ENCODE measurements at places on chromosomes 6 and 20.

GRCh38 chr20:51423290-51423667 is 119.2 kb downstream of the NFATC2 start:
- DNase-seq = no peak

DNA sequence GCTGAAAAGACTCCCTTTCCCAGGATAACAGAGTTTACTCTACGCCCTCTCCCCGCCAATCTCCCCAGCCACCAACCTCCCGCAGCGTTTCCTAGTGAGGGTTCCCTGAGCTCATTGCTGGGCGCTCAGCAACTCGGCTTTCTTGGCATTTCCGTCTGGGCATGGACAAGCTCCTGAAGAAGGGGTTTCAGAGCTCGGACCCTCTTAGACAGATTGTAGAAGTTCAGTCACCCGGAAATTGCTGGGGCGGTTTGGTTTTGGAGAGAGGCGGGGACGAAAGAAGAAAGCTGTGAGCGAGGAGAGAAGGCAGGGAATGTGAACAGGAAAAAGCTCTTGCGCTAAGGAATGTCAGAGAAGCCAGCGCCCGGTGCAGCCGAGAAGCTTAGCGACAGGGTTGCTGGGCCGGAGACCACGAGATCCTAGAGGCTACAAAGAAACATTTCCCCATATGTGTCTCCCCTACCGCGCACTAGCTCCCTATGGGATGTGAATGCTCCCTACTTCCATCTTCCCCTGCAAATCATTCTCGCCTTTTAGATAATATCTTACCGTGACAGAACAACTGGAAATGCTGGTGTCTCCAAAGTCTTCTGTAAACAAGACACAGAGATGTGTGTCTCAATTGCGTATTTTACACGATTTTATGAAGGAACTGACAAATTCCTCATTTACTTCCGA is 15.8 kb downstream of the POM121L2 start:
- no peak for DNase-seq

DNA sequence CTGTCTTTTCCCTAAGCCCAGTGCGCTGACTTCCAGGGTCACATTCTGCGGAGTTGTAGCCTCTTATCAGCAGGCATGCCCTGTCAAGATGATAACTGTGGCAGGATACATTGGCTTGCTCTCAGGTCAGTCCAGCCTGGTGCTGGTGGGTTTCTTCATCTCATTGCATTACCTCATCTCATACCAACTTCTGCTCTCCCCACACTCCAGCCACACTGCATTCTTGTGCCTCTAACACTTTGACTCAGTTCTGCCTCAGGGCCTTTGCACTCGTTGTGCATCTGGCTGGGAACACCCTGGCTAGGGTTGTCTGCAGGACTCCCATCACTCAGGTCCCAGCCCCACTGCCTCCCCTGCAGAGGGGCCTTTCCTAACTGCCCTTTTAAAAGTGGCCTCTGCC is 110.3 kb upstream of the BACH2 start:
- DNase-seq = no peak

GRCh38 chr6:16653226-16653625 is 108.0 kb downstream of the ATXN1 start:
- no peak for DNase-seq

- DNase-seq = peak; percentile 48
Measured at GRCh38 chr20:62980970-62981369, 25.8 kb downstream of the BHLHE23 start.

DNA sequence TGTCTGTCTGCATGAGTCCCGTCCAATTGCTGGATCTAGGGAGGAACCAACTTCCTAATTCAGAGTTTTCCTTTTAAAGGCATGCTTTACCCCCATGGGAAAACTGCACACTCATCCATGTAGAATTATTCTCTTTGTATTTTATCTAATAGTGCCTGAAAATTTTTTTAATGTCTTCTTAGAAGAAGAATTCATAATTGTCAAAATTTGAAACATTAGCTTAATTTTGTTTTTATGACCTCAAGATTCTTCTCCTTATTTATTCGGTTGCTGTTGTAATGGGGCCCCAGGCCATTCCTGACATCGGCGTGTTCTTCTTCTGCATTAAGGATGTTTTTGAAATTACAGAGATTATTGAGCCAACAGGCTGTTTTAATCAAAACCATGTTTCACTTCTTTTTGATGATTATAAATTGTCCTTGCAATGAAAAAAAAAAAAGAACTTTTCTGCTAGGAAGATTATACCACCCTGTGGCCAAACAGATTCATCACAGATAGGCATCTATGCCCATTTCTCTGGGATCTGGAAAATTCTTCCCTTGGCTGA is 100.3 kb downstream of the ZNF217 start:
- DNase-seq = no peak

DNA sequence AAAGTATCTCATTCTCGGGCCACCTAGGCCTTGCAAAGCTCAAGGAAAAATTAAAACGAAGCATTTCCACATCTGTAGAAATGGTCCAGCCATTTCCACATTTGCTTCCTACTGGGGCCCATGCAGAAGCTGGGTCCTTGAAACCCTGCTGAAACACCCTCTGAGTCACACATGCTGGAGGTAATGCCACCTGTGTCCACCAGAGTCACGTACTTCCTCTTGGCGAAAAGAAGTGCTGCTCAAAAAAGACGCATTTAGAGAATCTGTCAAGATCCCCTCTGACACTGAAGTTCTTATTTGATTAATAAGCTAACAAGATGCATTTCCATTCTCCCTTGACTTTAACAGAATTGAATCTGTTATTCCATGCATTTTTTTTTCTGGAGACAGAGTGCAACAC is 423.2 kb downstream of the PREX1 start:
- no peak for DNase-seq

GRCh38 chr6:116518621-116519368 is 7.4 kb downstream of the CALHM5 start:
- no peak for DNase-seq

- no peak for DNase-seq
Measured at GRCh38 chr6:15378866-15379265, 133.0 kb downstream of the JARID2 start.

DNA sequence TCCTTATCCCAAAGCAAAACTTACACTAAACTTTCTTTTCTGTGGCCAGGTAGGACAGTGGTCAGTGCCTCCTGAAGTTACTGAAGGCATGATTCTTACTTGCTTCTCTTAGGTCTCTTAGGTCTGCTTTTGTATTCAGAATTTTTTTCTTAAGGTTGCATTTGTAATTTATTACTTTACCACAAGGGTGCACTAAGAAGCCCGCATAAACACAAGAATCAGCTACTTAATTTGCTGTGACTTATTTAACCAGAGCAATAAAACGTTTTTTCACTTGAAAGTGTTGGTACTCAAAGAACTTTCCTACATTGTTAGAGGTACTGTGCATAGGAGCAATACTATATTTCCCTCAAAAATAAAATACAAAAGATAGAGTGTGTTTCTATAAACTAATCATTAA is 75.4 kb upstream of the LAMA2 start:
- DNase-seq = peak; percentile 2

GRCh38 chr6:39790772-39791171 is 1.4 kb upstream of the DAAM2 start:
- no peak for DNase-seq

DNA sequence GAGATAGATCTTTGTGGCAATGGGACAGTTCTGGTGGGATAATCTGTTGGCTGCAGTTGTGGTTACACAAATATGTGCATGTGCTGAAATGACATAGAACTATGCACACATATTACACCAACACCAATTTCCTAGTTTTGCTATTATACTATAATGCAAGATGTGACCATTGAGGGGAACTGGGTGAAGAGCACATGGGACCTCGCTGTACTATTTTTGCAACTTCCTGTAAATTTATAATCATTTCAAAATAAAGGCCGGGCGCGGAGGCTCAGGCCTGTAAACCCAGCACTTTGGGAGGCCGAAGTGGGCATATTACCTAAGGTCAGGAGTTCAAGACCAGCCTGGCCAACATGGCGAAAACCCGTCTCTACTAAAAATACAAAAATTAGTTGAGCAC is 8.7 kb downstream of the ARMC12 start:
- no peak for DNase-seq

DNA sequence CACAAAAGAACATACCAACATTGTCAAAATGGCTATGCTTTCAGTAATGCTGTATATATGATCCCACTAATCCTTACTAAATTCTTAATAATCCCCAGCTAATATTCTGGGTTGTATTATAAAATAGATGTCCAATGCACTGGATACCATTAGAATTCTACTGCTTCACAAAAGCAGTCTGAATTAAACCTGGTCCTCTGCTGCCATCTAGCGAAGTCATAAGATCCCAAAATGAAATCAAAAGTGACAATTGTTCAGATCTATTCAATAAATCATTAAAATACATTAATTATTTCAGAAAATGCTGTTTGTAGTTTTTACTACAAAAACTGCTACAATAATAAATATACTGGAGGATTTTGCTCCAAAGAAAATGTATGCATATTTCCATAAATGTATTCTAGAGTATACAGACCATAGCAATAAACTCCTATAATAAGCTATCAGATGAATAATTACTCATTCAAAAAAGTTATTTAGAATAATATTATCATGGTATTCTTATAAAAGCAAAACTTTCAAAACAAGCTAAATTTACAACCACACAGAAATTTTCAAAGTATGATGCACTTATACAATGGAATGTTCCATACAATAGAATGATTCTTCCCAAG is 92.6 kb downstream of the RNGTT start:
- DNase-seq = peak; percentile 70

DNA sequence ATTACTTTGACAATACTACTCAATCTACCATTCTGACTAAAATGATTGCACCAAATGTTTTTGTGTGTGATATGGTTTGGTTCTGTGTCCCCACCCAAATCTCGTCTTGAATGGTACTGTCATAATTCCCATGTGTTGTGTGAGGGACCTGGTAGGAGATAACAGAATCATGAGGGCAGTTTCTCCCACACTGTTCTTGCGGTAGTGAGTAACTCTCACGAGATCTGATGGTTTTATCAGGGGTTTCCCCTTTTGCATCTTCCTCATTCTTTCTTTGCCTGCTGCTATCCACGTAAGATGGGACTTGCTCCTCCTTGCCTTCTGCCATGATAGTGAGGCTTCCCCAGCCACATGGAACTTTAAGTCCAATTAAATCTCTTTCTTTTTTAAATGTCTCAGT is 20.8 kb downstream of the SYCP2 start:
- DNase-seq = no peak

DNA sequence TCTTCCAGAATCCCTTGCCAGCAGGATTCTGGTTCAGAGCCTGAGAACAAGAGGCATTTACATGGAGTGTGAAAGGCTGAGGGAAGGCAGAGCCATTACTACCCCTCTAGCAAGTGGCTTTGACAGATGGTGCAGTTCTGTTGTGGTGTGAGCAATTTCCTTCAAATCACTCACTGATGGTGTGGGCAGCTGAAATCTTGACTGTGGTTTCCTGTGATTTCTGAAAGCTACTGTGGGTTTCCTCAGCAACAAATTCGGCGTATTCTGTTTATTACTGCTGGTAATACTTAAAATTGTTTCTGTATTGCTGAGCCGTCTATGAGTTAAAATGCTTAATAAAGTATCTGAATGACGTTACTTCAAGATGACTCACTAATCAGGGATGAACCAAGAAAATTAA is 181.5 kb upstream of the TCF21 start:
- DNase-seq = peak; percentile 15

- DNase-seq = peak; percentile 1
Measured at GRCh38 chr6:66897576-66897975, 1190.5 kb upstream of the EYS start.

DNA sequence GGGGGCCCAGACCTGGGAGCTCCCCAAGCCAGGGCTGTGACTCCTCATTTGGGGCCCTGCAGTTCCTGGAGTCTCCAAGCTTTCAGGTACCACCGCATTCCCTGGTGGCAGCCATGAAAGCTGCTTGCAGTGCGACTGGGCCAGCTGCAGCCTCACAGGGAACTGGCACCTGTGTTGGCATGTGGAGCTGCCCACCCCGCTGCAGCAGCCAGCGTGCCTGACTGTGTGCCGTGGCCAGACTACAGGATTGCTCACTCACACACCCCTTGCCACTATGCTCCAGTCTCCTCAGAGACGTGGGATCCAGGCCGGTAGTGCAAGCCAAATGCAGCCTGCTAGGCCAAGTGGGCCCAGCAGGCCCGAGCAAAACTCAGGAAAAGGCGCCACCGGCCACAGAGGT is 450.7 kb downstream of the COL12A1 start:
- DNase-seq = no peak

GRCh38 chr6:169846286-169847056 is 95.0 kb downstream of the ERMARD start:
- no peak for DNase-seq

- peak; percentile 38 for DNase-seq
Measured at GRCh38 chr20:63056236-63057170, 49.7 kb upstream of the BHLHE23 start.

DNA sequence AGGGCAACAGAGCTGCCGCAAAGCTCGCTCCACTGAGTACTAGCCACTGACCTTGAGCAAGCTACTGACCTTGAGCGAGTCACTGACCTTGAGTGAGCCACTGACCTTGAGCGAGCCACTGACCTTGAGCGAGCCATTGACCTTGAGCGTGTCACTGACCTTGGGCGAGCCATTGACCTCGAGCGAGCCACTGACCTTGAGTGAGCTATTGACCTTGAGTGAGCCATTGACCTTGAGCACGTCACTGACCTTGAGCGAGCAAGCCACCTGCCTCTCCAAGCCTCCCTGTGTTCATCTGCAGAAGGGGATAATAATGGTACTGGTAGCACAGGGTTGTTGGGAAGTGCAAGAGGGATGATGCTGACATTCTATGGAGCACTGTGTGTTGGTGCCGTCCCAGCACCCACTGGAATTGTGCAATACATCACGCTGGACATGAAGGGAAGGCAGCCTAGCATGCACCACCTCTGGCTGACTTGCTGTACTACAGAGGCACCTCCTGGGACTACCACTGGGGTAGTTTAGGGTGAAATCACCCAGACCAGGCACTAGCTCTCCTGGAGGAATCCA is 60.2 kb downstream of the CTCFL start:
- no peak for DNase-seq

GRCh38 chr6:81228912-81229555 is 523.4 kb downstream of the TENT5A start:
- DNase-seq = no peak

DNA sequence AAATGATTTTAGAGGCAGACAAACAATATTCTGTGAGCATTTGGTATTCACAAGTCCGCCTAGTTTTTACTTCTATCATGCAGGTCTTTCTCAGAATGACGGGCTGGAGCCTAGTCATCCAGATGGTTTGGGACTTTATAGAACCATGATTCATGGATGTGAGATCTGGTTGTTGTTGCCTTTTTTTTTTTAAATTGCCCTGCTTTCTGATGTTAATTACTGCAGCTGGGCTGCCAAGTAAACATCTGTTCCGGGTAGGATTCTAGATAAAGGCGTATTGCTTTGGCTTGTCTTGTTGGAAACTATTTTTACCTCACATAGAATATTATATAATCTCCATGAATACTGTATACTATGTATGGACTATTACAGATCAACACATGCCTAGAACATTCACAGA is 58.1 kb downstream of the RNF217 start:
- no peak for DNase-seq
